SK-N-MC (cell line): ENCODE measurements at places on chromosomes 11 and 22.

DNA sequence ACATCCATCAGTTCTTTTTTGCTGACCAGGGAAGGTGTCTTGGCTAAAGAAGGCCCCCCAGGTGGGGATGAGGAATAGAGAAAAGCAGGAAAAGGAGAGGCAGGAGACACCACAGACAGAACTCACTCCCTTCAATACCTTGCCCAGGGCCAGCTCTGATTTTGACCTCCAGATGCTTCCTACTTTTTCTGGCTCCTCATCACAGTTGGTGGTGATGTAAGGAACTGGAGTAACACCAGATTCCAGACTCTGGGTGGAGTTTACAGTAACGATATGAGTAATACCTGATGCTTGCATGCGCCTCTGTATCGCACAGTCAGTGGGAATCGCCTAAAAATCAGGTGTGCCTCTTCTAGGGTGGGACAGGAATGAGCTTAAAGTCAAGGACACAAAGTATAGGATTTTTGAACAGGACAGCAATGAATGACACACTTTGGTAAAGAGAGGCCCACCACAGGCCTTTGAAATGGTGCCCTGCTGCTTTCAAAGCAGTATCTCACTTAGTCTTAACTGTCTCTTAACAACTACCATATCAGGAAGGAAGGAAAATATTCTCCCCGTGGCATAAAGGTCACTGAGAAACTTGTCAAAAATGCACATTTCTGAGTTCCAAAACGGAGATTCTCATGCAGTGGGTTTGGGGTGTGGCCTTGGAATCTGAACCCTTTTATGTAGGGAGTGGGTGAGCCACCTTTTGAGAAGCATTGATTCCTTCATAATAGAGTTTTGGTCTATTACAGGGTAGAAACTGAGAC, 140.8 kb downstream of the SNX19 start:
- DNase-seq: no peak

DNA sequence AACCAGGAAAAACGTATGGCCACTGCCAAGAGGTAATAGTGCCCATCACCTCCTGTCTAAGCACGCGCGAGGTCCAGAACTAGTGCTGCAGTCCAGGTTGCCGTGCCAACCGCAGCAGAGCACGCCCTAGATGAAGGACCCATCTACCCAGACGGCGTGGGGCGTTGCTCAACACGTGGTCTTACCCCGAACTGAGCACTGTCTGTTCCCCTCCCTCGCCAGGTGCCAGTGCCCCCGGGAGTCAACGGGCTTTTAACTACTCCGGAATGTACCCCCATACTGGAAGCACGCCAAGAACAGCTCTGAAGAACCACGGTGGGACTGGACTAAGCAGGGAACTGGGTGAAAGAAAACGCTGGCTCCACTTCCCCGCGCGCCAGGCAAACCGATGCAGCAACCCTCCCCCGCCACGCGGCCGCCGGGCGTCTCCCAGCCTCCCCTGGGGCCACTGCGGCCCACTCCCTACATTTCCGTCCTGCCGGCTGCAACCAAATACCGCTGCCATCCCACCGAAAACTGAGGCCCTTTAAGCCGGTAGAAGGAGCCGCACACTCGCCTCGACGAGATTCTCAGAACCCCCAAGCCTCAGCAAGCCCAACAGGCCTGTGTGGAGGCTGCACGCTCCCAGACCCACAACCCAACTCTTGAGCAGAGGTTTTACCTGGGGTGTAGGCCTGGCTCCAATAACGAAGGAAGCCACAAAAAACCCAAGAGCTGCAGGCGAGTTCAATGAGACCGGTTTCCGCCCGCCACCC, at the start of gene HSPA8:
Gene HSPA8, minus strand, starts transcription at position 734 of the 755 bp plus-strand sequence. CDS start 812 bp downstream, outside the sequence.
- no peak for DNase-seq

GRCh38 chr22:41094041-41094593, 1.7 kb downstream of the EP300 start:
- no peak for DNase-seq

GRCh38 chr11:11243209-11243589, 109.9 kb downstream of the CSNK2A3 start:
- no peak for DNase-seq

DNA sequence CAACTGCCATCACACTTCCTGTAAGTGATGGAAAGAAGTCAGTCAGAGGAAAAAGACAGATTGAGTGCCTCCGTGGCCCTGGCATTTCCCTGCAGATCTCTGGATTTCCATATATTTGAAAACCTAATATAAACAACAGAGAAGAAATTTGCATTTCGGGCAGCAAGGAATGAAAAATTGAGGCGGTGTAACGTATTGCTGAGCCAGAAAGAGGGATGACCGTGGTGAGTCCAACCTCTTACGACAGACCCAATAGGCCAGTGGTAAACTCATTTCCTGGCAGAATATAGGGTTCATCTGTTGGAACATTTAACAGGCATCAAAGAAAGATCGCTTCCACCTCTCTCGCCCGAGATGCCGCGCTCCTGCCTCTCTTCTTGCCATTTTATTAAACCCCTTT, 336.5 kb downstream of the MIAT start:
- DNase-seq: no peak

DNA sequence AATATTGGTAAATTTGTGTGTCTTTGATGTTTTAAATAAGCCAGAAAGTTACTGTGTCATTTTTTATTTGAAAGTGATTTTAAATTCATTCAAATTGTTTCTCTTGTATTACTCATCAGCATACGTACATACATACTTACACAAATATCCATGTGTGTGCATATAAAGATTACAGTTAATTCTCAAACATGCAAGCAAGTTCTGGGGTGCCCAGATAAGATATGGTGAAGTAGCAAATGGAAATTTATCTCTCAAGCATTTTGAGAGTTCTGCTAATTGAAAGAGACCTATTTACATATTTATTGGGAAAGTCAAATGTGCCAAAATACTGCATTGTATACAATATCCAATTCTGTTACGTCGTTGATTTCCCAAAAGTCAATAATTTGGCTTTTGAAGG, 1024.0 kb upstream of the CNTN5 start:
- no peak for DNase-seq

DNA sequence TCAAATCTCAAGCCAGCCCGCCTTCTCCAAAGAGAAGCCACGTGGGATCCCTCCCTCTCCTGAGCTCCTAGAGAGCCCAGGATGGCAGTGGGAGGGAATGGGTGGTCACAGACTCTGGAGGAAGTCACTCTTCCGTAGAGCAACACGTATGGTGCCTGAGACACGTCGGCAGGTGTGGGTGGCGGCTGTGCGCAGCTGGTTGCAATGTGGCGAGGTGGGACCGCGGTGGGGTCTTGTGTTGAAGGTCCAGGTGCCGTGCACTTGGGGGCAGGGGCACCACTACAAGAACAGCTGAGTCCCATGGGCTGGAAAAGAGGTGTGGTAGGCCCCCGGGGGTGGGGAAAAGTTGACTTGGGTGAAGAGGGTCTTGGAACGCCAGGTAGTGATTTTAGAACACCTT, 13.4 kb upstream of the CCND1 start:
- DNase-seq: no peak

GRCh38 chr11:23227078-23227445, 366.8 kb upstream of the CCDC179 start:
- DNase-seq: no peak

- no peak for DNase-seq
Measured at GRCh38 chr11:116225236-116225635, 547.6 kb downstream of the BUD13 start.

- no peak for DNase-seq
Measured at GRCh38 chr22:17083255-17083654, 1.5 kb upstream of the IL17RA start.

DNA sequence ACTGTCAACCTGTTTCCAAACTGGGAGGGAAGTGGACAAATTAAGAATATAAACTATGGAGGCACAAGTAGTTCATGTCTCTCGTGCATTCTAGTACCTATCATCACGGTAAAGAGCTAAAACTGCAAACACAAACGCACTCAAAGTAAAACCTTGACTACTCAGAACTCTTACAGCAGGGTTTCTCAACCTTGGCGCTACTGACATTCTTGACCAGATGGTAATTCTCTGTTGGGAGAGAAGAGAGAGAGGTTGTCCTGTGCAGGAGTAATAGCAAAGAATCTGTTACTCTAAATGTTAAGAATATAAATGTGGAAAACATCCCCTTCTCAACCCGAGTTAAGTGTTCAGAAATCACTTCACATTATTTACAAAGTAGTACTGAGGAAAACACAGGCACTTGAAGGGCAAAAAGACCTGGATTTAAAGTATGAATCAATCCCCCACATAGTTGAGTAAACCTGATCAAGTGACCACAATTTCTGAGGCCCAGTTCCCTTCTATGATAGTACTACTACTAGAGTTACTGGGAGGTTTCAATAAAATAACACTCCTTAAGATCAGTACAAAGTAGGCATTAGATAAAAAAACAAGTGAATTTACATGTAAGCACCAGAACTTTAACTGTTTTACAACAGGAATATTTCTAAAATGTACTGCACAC, 73.1 kb upstream of the ARHGAP32 start:
- no peak for DNase-seq

DNA sequence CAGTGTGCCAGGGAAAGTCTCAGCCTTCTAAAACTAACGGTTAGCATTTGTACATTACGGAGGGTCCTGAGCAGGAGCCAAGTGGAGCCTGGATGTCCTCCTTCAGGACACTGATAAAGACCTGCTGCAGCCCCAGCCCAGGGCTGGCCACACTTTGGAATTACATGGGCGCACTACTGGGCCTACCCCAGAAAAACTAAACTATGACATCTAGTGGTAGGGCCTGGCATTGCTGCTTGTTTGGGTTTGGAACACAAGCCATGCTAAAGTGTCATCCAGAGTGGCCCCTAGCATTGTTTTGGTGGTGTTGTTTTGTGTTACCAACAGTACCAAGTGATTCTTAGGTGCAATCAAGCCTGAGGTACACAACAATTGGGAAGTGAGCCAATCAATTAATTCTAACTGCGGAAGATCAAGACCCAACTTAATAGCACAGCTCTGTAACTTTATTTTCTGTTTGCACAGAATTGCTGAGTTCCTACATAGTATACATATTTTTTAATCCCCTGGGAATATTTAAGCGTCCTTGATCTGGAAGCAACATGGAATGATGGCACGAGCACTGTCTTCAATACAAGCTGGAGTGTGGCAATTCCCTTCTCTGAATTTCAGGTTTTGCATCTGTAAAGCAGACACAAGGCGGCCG, 340.7 kb downstream of the LARGE1 start:
- DNase-seq: no peak

DNA sequence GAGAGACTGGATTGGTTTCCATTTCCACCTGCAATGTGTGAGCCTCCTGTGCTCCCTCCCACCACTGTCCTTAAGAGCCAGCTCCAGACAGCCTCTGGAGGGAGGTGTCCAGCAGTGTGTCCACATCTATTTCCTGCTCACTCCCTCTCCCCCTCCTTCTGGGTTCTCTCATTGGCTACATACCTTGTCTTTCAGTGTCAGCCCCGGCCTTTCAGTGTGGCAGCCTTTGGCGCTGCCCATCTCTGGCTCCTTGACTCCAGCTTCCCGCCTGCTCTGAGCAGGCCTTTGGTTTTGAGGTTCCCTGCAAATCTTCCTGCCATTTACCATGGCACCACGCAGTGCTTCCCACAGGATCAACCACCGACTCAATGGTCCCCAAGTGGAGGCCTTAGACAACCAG, 19.0 kb upstream of the PTPRJ start:
- no peak for DNase-seq

DNA sequence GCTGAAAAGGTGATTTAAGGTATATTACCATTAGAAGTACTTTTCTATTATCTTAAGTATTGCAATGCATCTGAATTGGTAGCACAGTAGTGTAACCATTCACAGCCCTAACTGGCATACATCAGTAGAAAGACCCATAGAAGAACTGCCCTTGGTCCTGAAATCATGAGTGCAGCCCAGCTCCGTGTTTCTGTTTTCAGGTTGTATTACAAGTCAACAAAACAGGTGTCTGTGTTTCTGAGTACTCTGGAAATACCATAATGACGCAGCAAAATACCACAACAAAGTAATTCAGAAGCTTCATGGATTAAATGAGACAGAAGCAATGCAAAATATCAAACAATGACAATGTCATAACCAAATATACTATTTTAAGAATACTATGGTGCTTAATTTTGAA, 226.3 kb downstream of the OPCML start:
- no peak for DNase-seq

DNA sequence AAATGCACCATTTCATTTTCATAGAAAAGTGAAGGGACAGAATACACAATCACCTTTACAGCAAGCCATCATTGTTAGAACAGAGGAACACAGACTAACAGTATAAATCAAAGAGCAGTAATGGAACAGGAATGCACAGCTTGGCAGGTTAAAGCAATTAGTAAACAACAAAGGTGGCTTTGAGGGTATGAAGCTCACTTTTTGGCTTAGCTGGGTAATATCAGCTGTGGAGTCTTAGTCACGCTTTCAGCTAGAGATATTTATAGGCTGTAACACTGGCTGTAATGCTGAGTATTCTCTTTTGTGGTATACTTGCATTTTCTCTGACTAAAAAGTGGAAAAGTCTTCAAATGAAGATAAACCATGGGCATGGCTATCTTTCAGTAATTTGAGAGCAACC, 1780.5 kb downstream of the LRRC4C start:
- no peak for DNase-seq

GRCh38 chr11:80958361-80958760, 1517.5 kb upstream of the TENM4 start:
- DNase-seq: no peak

- no peak for DNase-seq
Measured at GRCh38 chr11:79864882-79865281, 424.1 kb upstream of the TENM4 start.

GRCh38 chr11:130798801-130799200, 117.5 kb downstream of the SNX19 start:
- DNase-seq: no peak

DNA sequence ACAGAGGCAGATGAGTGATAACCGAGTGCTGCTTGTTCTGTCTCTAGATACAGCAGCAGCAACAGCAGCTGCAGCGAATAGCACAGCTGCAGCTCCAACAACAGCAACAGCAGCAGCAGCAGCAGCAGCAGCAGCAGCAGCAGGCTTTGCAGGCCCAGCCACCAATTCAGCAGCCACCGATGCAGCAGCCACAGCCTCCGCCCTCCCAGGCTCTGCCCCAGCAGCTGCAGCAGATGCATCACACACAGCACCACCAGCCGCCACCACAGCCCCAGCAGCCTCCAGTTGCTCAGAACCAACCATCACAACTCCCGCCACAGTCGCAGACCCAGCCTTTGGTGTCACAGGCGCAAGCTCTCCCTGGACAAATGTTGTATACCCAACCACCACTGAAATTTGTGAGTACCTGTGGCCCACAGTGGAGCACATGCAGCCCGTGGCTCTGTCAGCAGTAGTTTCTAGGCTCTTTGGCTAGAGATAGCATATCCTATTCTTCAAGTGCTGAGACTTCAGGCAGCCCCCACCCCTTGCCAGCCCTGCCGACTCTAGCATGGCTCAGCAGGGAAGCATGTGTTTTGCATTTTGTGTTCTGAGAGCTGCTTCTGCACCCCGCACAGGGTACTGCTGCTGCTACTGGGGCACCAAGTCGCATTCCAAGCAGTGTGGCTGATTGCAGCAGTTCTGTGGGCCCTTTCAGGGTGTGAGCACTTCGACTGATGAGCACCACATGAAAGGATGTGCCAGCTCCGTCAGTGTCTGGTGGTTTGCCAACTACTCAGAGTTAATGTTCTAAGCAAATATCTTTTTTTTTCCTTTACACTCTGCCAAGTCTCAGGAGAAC, 59.2 kb downstream of the MED15 start:
- DNase-seq: peak; percentile 26

- no peak for DNase-seq
Measured at GRCh38 chr22:20221421-20222340, 46.4 kb downstream of the RTN4R start.
